ENCODE measurements at places on chromosomes 2 and 18.
A peak's percentile ranks its signal among the peaks of the same experiment; 100 is the strongest.

DNA sequence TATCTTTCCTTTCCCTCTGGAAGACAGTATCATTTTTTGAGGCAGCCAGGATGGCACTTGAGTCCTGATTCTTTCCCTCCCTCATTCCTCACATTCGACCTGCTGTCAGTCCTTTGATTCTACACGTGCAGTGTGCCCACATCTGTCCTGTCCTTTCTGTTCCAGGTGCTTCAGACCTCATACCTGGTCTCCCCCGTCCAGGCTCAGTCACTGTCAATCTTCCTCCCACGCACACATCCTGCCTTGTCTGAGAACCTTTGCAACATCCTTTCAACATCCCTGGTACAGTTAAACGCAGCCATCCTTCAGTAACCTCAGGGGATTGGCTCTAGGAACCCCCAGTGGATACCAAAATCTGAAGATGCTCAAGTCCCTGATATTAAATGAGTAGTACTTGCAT lies 10.1 kb downstream of the BCL2 start:
- DNase-seq = no peak

DNA sequence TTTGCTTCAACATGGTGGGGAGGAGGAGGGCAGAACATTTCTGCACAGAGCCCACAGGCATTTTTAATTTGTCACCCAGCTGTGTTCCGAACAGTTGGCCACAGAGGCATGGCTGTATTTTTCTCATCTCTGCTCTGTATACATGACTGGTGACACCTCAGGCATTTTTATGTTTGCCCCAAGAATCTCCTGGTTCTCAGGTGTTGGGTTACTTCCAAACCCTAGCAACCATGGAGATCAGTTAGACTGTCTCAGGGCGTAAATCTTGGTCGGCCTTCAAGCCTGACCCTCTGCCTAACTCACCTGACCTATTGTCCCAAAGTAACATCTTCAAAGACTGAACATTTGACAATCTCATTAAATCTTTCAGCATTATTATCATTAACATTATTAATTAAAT lies 100.0 kb downstream of the ABCA12 start:
- DNase-seq = no peak

DNA sequence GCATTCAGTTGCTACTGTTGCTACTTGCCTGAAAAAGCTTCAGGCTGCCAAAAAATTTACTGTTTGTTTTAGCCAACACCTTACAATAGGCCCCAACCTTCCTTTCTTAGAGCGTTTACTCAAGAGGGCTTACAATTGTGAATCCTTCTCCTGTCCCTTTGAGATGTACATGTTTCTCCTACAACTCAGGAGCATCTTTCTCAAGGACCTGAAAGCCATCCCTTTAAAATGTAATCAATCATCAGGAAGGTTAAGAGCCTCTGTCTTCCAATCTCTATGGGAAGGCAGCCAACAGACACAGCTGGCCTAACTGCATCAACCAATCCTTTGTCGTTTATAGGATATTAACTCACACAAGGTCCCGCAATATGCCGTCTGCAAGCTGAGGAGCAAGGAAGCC lies 3.4 kb upstream of the IER3IP1 start:
- no peak for DNase-seq

DNA sequence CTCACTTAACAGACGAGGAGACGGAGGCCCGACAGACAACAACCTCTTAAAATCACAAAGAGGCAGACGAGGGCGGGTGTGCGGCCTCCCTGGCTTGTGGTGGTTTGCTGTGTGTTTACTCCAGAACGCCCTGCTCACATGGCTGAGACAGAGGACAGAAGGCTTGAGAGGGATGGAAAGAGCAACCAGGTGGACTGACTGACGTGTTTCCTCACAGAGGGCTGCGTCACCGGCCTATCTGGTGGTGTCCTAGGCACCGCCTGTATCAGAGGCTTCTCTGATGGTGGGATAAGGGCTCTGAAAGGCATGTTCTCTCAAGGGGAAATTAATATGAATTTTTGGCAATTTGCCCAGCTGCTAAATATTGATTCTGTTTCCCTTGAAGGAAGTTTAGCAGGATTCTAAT lies 47.0 kb upstream of the RALBP1 start:
- DNase-seq = no peak

- no peak for DNase-seq
Observed at GRCh38 chr2:127218812-127219170, 1.3 kb downstream of the CYP27C1 start.

DNA sequence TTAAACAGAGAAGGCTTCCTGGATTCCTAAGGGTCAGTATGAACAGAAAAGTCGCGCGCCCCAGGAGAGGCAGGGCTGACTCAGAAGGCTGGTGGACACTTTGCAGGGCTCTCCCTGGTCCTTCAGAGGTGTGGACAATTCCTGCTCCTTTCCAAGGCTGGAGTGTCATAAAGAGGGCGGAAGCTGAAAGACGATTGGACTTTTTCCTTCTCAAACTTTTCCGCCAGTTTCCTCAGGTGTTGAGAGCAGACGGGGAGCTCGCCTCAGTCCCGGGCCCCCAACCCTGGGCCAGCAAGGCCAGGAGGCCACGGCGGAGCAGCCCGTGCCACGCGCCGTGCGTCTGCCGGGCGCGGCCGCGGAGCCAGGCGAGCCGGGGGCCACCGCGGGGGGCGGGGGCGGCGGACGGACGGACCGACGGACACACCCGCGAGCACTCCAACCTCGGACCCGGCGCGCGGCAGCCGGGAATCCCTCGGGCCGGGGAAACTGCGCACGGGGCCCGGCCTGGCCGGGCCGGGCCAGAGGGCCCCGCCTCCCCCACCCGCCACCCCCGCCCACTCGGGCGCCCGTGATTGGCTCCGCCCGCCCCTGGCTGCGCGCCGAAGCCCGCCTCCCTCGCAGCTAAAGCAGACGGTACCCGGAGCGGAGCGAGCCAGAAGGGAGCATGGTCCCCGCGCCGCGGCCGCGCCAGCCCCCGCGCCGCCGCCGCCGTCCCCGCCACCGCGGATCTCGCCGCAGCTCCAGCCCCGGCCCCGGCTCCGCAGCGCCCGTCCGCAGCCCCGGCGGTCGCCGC lies at the start of gene KLHL29:
TSS of gene KLHL29 (plus strand) at position 629 of the 793 bp plus-strand sequence. CDS start 177,018 bp downstream, outside the sequence.
- peak; percentile 28 for DNase-seq

- no peak for DNase-seq
Observed at GRCh38 chr2:147646818-147647468, 197.9 kb upstream of the ACVR2A start.

DNA sequence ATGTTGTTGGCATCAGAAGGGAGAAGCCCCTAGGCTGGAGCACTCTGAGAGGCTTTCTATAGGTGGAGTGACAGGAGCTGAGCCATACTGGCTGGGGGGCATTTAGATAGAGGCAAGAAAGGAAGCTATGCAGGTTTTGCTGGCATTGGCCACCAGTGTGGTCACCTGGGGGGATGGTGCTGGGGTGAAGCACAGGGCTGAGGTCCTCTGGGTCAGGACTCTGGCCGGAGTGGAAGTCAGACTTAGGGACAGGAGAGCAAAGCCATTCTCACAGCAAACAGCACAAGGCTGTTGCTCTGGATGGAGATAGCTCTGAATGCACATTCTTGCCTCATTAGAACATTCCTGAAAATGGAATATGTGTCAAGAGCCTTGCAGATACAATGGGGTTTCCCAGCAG lies 47.4 kb downstream of the NTSR2 start:
- DNase-seq = no peak

GRCh38 chr2:74424995-74425406 lies 3.5 kb downstream of the WDR54 start:
- DNase-seq = no peak

DNA sequence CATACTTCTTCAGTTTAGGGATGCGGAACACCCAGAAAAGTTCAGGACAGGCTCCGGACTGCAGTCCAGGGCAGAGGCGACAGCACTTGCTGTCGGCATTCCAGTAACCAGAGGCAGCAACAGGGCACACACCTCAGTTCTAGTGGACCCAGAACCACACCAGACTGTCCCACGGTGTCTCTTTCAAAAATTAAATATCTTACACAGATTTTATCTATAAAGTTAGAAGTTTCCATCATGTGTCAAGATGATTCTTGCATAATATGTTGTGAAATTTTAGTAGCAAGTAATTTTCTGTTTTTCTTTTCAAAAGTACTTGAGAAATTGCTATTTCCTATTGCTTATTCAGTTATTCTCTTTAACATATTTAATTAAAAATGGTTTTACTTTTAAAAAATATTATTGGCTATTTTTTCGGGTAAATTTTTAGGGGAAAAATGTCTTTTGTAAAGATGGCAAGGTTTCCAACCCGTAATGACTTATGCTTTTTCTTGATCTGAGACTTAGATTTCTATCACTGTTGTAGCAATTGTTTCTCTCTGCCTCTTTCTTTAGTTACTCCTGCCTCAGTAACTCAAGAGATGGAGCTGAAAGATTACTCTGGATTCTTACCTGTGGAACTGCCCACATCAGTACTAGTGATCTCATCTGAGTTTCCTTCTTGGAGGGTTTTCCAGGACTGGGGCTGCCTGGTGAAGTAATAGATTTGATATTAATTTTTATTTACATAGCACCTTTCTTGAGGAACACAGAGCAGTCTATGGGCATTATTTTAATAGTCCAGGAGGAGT lies 182.7 kb downstream of the LTBP1 start:
- no peak for DNase-seq

DNA sequence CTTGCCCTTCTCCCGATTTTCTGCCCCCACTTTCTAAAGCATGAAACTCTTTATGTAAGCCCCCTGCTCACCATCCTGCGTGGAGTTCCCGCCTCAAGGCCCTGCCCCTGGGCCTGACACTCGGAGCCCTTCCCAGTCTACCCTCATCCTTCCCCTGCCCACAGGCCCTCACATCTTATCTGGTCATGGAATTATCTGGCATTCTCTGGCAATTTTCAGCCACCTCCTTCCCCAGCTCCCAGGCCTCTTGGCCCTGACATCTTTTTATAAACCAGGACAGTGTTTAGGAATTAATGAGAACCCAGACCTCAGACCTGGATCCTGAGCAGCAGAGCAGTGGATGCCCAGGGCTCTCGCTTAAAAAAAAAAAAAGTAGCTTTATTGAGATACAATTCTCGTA lies 61.7 kb downstream of the BOLA3 start:
- no peak for DNase-seq

DNA sequence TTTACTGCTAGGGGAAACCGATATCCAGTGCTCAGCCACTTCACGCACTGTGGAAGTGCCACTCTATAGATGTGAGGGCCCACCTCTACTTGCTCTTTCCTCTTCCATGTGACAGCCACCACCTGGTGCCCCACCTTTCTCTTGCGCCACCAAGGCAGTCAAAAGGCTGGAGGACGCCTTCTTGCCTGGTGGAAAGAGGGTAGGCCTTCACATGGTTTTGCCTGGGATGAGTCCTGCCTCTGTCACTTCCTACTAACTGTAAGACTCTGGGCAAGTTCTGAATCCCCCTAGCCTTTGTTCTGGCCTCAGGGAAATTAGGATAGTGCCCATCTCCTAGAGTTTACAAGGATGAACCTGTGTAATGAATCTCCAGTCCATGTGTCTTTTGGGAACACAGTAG lies 66.1 kb upstream of the ODC1 start:
- no peak for DNase-seq

GRCh38 chr2:10417551-10418335 lies 30.4 kb downstream of the ODC1 start:
- no peak for DNase-seq

- no peak for DNase-seq
Observed at GRCh38 chr2:129829588-129829987, 149.9 kb upstream of the RAB6C start.

DNA sequence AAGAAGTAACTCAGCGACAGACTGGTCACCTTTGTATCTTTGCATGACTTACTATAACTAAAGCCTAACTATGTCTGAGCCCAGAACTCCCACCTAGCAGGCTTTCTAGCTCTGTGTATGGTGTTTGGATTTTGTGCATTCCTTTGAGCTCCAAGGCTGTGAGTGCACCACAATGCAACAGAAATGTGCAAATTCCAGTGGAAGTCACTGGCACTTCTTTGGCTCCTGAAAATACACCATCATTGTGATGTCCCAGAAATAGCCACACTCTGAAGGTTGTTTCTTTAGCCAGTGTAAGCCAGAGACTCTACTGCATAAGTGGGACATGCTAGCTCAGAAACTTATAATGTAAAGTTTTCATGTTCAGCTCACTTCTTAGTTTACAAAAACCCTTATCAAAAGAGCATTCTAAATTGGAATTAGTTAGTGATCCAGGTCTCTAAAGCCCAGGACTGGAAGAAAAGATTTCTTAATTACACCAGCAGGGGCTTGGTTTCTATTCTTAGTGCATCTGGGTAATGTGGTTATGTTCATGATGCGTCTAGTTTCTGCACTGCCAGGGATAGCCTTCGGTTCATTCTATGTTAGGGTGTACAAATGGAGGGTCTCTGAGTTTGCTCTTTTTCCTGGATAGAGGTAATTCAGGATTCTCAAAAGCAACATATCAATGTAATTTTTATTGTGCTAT lies 1239.5 kb upstream of the ZEB2 start:
- DNase-seq = no peak

DNA sequence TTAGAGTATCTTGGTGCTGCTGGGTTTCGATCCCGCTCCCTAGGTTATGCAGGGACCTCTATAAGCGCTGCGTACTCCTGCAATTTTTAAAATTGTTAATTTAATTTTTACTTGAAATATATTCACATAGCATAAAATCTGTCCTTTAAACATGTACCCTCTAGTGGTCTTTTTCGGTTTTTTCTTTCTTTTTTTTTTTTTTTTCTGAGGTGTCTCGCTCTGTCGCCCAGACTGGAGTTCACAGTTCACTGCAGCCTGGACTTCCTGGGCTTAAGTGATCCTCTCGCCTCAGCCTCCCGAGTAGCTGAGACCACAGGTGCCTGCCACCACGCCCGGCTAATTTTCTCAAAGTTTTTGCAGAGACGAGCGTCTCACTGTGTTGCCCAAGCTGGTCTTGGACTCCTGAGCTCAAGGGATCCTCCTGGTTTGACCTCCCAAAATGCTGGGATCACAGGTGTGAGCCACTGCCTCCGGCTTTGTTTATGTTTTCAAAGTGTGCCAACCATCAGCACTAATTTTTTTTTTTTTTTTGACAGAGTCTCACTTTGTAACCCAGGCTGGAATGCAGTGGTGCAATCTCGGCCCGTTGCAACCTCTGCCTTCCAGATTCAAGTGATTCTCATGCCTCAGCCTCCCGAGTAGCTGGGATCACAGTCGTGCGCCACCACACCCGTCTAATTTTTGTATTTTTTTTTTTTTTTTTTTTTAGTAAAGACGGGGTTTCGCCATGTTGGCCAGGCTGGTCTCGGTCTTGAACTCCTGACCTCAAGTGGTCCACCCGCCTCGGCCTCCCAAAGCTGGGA lies 585 bp upstream of the MOB1A start:
- no peak for DNase-seq

- DNase-seq = no peak
Observed at GRCh38 chr18:70600225-70600925, 311.5 kb downstream of the SOCS6 start.

DNA sequence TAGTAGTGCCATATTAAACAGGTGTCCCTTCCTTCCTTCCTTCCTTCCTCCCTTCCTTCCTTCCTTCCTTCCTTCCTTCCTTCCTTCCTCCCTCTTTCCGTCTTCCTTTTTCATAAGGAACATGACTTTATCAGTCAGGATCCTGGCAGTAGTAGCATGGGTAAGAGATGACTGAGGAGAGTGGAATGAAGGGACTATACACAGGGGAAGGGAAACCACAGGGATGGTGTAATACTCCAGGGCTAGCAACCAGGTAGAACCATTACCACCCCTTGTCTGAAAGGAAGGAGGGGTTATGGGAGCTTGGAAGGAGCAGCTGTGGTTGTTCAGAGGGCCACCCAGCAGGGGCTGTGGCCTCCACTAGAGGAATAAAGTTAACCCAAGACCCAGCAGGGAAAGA lies 23.2 kb upstream of the KDM3A start:
- DNase-seq = no peak

GRCh38 chr2:141109633-141110032 lies 1021.2 kb downstream of the LRP1B start:
- DNase-seq = no peak

- DNase-seq = no peak
Observed at GRCh38 chr18:45056926-45057325, 376.2 kb downstream of the SETBP1 start.

GRCh38 chr18:78518805-78519204 lies 460.8 kb upstream of the SALL3 start:
- no peak for DNase-seq

All from stimulated activated CD4-positive, alpha-beta T cell treated with anti-CD3 and anti-CD28 coated beads, Interleukin-1b, Interleukin-23, amount 100 ng/mL, for 1 hour (primary cell).